ENCODE measurements at places on chromosomes 12 and 14.

GRCh38 chr12:50727466-50727865, 36.4 kb upstream of the ATF1 start:
- DNase-seq, result no peak

- no peak for DNase-seq
These were observed 78.4 kb downstream of the ITPK1 start for GRCh38 chr14:93037351-93037750.

GRCh38 chr12:59282999-59283398, 312.8 kb upstream of the SLC16A7 start:
- no peak for DNase-seq

DNA sequence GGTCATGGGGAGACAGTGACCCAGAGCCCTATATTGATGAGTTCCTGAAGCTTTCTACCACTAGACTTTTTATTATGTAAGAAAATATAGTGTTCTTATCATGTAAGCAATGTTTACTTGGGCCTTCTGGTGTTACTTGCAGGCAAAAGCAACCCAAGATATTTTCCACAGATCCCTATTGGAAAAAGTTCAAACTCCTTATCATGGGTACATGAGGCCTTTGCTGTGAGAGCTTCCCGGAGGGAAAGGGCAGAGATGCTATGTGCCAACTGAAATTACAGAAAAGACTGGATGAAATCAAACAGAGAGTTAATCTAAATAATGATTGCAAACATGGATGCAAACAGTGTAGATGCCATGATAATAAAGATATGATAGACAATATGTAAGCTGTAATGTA, 361.5 kb downstream of the FUT8 start:
- DNase-seq, result no peak

- DNase-seq, result no peak
These were observed 1.6 kb downstream of the CMKLR1 start for GRCh38 chr12:108337235-108338223.

DNA sequence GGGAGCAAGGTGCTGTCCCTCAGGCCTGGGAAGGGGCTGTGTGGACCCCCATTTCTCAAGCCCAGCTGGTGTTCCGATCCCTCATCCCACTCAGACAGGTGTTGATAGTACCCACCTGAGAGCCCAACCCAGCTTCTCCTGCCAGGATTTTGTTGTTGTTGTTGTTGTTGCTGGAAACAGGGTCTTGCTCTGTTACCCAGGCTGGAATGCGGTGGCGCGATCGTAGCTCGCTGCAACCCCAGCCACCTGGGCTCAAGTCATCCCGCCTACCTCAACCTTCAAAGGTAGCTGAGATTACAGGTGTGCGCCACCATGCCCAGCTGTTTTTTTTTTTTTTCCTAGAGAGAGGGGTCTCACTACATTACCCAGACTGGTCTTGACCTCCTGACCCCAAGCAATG, 209.9 kb downstream of the PHETA1 start:
- DNase-seq, result no peak

- no peak for DNase-seq
These were observed 27.7 kb upstream of the FBXO33 start for GRCh38 chr14:39459795-39460478.

DNA sequence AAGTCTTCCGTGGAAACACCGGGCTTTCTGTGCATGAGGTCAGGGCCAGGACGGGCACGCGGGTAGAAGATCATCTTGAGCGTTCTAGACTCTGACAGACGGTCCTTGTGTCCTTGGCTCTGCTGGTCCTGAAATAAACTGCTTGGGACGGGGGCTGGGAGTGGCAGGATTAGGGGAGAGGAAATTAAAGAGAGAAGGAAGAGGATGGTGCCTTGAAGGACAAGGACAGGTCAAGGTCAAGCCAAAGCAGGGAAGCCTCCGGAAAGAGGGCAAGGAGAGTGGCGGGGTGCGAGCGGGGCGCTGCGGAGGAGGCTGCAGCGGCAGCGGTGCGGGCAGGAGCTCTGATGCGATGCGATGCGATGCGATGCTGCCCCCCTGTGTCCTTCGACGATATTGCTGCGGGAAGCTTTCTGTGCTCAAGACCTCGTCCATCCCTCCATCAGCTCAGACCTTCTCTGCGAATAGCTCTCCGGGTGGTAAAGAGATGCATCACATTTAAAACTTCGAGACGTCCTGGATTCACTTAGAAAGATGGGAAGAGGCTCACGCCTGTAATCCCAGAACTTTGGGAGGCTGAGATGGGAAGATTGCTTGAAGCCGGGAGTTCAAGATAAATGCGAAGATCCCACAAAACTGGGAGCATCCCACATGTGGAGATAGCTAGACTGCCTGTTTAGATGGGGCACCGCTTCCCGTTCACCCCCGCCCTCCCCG, 110.1 kb upstream of the TMEM132D start:
- no peak for DNase-seq
